ENCODE measurements at places on chromosomes 13 and 19.

DNA sequence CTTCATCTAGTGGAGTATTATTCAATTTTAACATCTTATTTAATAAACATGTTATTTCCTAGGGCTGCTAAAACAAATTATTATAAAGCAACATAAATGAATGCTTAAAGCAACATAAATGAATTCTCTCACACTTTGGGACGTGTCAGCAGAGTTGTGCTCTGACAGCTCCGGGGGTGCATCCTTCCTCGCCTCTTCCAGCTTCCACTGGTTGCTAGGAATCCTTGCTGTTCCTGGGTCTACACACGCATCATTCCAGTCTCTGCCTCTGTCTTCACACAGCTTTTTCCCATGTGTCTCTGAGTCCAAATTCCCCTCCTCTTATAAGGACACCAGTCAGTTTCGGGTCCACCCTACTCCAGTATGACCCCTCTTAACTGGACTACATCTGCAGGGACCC, 21.6 kb upstream of the SPATA13 start:
- no peak for DNase-seq

DNA sequence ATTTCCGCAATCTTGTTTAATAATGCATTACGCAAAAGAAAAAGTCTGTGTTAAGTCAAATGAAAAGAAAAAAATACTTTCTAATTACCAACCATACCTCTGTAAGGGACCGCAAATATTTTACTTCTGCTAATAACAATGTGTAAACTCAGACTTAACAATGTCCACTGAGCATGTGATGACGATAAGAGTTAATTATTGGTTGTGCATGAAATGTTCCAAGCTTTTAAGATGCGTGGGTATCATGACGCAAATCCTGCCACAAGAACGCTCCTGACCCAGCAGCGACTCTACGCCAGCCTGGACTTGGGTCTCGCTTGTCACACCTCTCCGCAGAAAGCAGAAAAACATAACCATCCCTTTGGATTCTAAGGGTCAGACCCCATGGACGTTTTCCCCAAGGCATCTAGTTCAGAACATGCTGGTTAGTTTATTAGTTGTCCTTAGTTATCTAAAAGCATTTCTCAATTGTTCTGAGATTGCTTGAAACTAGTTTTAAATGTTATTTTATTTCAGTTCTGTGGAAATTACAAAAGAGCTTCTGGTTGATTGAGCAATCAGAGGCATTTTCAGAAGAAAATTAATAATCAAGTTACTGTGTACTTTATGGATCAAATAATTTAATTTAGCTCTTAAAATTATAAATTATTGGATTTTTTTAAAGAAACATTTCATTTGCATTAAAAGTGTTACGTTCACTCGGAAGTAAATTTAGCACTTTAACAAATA, 779.9 kb upstream of the ARGLU1 start:
- no peak for DNase-seq

- DNase-seq = peak; percentile 28
These were observed 407.8 kb downstream of the COG6 start for GRCh38 chr13:40063278-40063698.

DNA sequence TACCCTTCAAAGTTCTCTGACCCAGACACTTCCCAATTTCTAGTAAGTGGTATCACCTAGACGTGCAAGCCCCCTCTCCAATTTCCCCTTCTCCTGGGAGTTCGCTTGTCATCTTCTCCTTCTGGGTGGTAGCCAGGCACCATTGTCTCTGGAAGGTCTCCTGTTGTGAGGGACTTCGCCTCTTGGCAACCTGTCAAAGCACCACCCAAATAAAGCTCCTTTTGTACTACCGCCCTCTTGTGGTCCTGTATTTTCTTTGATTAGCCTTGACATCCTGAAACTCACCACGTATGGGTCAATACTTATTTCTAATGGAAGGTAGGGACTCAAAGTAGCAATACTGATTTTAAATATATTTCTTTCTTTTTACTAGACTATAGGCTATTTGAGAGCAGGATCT, 8.2 kb downstream of the GPC5 start:
- DNase-seq = peak; percentile 45

- DNase-seq = peak; percentile 52
These were observed 26.1 kb downstream of the ZMYM2 start for GRCh38 chr13:19984430-19985218.

DNA sequence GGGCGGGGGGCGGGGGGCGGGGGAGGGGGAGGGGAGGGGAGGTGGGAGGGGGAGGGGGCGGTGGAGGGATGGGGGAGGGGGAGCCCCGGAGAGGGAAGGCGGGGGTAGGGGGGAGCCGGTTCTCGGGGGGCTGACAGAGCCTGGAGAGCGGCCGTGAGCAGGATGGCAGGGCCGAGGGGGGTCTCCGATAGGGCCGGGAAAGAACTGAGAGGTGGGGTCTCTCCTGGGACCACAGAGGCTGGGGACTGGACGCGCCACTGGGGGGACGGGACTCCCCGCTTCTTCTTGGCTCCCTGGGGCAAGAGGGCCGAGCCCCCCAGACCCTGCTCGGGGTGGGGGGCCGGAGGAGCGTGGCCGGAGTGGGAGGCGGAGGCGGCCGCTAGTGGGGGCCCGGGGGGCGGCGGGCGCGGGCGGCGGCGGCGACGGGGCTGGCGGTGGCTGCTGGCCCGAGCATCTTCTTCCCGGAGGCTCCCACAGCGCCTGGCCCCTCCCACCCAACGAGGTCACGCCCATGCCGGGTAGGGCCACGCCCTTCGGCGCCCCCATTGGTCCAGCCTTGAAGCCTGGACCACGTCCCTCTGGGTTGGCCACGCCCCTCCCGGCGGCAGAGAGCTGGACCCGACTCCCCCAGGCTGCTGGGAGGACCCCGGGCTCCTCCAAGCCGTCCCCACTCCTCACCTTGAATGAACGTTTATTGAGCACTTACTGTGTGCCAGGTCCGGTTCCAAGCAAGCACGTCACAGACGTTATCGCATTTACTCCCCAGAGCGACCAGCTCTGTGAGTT, at the start of gene NOVA2:
Gene NOVA2 (minus strand): TSS at position 313 of the 786 bp plus-strand sequence. CDS start 514 bp downstream, outside the sequence.
- DNase-seq = peak; percentile 55

GRCh38 chr19:37309834-37310575, 60.9 kb upstream of the ZNF527 start:
- DNase-seq = no peak

GRCh38 chr19:54275951-54276350, 5.0 kb downstream of the LILRB2 start:
- DNase-seq = no peak

- no peak for DNase-seq
These were observed 188.5 kb upstream of the ARGLU1 start for GRCh38 chr13:106756446-106756845.

DNA sequence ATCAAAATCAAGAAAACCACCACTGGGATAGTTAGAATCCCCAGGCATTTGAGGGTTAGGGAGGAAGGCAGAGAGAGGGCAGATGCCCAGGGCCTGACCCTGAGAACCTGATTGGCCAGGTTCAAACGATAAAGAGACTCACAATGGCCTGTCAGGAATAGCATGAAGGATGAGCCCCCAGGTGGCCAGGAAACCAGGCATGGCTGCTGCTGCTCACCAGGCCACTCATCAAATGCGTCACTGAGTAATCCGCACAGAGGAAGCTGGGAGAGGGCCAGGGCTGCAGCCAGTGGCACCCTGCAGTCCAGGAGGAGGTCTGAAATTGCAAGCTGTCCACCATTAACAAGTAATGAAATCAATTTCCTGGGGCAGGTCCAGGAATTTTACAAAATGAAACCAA, 111.3 kb downstream of the KATNAL1 start:
- DNase-seq = peak; percentile 54

- DNase-seq = peak; percentile 43
These were observed 50.9 kb upstream of the TPM4 start for GRCh38 chr19:16025108-16026101.

GRCh38 chr19:9289231-9289884, 20.3 kb downstream of the ZNF699 start:
- DNase-seq = no peak

Data from fibroblast of upper back skin (primary cell).